ENCODE measurements at places on chromosomes 3 and 15.

DNA sequence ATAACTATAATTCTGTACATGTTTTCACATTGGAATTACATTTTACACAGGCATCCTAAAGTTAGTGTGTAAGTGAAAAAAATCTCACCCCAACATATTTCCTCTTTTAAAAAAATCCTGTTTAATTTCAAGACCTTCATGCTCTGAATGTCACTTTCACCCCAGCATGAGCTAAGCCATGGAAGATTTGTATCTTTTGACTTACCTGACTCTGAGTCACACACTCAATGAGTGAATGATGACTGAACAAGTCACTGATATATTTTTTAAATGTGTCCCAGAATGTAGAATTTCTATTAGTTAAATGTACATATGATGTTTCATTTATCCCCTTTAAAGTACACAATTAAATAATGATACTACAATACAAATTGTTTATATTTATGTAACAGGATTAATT lies 199.9 kb upstream of the RBMS3 start:
- no peak for DNase-seq

- DNase-seq, result no peak
Observed at GRCh38 chr15:29863438-29863837, 41.2 kb upstream of the TJP1 start.

GRCh38 chr3:148077318-148077923 lies 620.3 kb upstream of the AGTR1 start:
- no peak for DNase-seq

- no peak for DNase-seq
Observed at GRCh38 chr15:50051811-50052419, 67.1 kb downstream of the ATP8B4 start.

GRCh38 chr3:140216249-140216648 lies 281.3 kb downstream of the CLSTN2 start:
- DNase-seq, result no peak

DNA sequence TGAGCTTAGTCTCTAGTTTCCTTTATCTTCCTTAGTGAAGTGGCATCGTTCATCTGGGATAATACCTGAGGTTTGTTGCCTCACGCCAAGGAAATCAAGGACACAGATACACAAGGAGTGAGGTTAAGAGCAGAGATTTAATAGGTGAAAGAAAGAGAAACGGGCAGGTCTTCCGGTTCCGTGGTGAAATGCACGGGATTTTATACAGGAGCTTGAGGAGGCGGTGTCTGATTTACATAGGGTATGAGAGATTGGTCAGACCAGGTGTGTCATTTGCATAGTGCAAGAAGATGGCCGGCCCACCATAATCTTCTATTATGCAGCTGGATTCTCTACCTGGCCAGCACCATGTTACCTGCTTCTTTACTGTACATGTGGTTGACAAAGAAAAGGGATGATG lies 17.2 kb downstream of the ARRDC4 start:
- no peak for DNase-seq

DNA sequence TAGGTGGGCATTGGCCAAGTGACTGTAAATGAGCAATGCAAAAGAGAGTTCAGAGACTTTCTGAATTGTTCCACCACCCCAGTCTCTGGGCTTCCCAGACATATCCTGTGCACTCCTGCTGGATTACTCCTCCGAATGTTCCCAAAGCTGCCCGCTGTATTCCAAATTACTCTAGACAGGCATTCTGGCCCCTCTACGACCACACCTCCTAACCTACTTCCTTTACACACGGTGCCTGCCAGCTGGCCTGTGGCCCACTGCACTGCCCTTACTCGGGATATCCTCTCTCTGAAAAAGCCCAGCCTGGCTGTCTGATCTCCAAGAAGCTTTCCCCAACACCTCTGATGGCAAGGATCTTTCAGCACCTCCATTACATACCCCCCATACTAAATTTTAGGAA lies 66.6 kb downstream of the DUT start:
- DNase-seq, result no peak

DNA sequence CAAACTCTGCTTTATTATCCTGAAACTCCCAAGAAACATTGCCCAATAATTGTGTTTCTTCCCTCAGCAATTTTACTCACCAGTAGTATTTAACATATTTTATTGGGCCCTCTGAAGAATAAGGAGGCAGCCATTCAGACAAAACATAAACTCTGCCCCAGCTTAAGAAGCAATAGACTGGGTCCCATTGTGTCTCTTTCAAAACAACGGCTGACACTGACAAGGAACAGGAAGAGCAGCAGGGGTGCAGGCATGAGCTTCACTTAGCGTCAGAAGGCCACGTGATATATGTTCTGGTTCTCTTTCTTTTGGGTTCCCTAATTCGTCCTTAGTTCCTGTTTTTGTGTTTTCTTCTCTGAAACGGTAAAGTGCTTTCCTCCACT lies 242.3 kb downstream of the FHIT start:
- DNase-seq, result no peak

DNA sequence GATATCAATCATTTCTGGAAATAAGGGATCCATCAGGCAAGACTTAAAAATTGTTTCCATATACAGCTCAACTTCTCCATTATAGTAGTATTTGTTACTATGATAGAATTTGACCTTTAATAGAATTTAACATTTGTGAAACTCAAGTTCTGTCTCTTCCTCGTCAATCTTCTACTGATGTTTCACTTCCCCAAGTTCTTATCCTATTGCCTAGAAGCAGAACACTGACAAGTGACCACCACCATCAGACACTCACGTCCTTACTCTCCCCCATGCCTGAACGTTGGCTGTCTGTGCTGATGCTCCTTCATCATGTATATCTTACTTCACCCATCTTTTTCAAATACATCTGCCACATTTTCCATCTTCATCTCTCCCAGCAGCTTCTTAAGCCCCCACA lies 26.6 kb upstream of the TAFA4 start:
- no peak for DNase-seq

DNA sequence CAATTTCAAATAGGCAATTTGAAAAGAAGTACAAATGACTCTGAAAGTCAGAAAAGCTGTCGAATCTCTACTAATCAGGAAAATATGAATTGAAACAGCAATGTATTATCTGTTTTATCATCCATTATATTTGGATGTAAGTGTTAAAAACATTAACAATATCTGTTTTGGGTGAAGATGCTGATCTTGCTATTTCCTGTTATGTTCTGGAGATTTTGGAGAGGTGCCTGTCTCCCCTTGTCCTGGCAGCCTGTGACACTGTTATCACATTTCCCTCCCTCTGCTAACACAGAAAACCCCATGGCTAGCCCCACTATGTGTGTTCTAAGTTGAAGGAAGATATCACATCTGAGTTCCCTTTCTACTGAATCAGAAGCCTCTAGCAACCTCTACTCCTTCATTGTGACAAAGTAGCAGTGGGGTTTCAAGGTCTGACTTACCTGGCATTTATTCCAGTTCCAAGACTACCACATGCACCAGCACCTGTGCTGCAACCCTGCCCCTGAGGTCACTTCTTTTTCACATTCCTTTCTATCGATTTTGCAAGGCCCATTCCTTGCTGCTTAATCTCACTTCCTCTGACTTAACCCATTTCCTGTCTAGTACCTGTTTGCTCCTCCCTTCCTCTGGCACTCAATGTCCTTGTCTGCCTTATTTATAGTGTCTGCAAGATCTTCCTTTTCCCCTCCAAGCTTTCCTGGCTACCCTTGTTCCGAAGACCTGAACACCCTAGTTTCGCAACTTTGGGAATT lies 95.5 kb upstream of the COL8A1 start:
- DNase-seq, result no peak

DNA sequence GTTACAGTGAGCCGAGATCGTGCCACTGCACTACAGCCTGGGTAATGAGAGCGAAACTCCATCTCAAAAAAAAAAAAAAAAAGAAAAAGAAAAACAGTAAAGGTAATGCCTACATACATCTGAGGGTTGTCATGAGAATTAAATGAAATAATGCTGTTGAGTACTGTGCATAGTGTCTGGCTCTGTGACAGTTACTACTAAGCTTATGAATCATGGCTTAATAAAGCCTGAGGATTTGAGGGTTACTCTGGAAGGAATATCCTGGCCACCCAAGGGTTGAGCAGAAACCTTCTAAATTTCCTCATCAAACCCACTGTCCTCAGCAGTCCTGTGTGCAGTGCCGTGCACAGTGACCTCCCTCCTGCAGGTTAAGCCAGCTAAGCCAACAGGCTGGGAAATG lies 26.8 kb upstream of the ELP6 start:
- no peak for DNase-seq

- no peak for DNase-seq
Observed at GRCh38 chr3:177111541-177111949, 85.7 kb downstream of the TBL1XR1 start.

DNA sequence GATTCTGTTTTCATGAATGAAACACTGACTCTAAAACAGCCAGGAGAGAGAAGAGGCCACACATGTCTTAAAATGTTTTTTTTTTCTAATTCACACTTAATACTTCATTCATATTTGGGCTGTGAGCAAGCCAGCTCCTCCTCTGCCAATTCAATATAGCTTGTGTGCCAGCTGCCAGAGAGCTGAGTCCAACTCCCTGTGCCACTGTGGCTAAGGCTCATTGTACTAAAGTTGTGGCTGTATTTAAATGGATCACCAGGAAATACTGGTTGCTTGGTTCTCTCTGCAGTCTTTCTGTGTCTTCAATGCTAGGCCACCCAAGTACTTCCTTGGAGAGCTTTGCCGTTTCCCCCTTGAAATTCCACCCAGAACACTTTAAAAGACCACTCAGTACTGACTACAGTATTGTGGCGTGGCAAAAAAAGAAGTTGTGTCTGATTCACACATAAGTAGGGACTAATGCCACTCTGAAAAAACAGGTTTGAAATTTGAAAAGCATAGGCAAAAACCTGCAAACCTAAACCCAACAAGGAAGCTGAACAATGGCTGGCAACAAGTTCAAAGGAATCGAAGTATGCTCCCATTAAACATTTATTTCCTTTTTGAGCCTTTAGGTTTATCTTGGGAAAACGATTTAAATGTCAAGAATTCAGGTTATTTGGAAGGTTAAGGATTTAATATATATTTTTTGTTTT lies 524.7 kb downstream of the DIPK2A start:
- DNase-seq, result no peak

DNA sequence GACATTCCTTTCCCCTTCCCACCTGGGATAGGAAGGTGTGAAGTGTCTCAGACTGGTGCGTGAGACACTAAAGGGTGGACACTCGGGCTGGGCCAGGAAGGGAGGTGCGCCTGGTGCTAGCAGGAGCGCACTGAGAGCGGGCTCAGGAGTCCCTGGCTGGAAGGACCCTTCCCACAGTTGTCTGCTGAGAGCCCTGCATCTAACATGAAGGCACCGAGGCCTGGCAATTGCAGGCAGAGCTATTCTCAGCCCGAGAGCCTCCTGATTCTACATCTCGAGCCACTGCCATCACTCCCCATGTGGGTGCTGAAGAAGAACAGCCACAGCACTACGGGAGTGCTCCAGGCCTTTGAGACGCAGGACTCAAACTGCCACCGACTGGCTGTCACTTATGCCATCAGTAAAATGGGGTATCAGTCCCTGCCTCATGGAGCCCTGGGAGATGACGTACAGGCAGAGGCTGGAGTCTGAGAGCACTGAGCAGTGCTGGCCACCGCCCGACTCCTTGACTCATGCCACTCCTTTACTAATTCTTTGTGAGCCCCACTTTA lies 159.4 kb downstream of the KLF13 start:
- no peak for DNase-seq

- no peak for DNase-seq
Observed at GRCh38 chr3:100317912-100318311, 16.6 kb upstream of the NIT2 start.

- DNase-seq, result no peak
Observed at GRCh38 chr3:173825730-173826129, 428.2 kb downstream of the NLGN1 start.

DNA sequence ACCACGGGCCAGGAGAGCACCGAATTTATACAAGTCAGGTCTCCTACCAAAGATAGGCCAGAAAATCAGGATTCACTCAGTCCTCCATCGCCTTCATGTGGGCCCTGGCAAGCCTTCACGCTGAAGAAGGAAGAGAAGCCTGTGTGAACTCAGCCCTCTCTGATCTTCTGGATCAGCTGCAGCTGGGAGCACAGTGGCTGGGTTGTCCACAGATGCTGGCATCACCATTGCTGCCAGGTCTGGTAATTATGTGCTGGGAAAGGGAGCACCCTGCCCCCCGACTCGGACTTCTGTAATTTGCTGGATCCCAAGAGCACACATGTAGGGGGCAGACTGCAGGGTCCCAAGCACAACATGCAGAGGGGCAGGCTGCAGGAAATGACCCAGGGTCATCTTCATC lies 12.4 kb upstream of the PDE8A start:
- DNase-seq, result no peak

GRCh38 chr3:23760325-23760724 lies 45.4 kb upstream of the UBE2E1 start:
- DNase-seq, result no peak

- no peak for DNase-seq
Observed at GRCh38 chr15:71588746-71589145, 221.6 kb upstream of the NR2E3 start.

DNA sequence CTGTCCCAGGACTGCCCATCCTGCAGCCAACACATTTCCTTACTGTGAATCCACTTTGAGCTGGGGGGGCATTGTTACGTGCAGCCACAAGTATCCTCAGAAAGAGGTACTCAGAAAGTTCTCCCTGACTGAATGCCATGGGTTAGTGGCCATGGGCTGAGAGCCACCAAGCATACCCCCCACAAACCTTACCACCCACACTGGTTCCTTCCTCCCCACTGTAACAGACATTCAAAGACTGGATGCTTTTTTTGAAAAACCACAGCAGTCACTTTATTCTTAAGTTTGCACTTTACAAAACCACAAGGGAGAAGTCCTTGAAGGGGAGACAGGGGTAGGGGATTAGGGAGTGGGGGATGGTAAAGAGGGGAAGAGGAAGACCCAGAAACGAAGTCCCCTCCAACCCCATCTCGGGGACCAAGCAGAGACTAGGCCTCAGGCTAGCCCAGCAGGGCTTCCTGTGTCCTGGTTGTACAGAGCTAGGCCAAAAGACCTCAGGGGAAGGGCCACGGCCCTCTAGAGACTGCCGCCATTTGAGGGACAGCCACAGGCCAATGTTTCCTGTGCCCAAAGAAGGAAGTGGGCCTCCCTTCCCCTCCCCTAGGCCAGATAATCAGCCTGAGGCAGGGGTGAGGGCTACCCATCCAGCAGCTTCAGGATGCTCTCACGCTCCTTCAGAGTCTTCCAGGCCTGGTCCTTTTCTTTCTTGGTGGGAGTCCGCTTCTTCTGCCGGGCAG lies 10.1 kb upstream of the CAMK1 start:
- DNase-seq, result peak; percentile 16

DNA sequence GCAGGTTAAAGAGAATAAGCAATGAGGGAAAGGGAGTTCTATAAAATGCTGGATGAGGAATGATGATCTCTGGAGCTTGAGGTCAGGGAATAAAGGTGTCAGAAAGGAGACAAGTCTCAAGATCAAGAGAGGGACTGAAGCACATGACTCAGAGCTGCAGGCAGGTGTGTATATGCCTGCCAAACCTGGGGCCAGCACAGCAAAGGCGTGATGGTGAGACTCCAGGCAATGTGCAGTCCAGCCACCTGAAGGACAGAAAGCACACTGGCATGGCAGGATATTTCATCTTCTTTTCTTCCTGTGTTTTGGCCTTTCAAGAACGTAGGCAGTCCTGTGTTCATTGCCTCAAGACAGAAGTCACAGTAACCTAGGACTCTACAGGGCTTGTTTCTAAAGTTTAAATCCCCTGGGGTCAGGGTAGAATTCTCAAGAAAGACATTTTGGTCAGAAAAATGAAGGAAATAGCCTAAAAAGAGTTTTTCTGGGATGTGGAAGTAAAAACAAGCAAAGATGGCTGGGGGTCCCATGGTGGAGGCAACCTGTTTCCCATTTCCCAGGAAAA lies 55.5 kb upstream of the TOPAZ1 start:
- DNase-seq, result no peak

GRCh38 chr15:69476704-69477473 lies 24.3 kb downstream of the RPLP1 start:
- DNase-seq, result no peak
